ENCODE measurements at places on chromosomes 13 and 19.
A peak's percentile ranks its signal among the peaks of the same experiment; 100 is the strongest.

GRCh38 chr13:74570834-74571233 is 436.6 kb upstream of the KLF12 start:
- DNase-seq, result no peak

- DNase-seq, result no peak
Observed at GRCh38 chr19:29711584-29712132, 3.4 kb downstream of the C19orf12 start.

DNA sequence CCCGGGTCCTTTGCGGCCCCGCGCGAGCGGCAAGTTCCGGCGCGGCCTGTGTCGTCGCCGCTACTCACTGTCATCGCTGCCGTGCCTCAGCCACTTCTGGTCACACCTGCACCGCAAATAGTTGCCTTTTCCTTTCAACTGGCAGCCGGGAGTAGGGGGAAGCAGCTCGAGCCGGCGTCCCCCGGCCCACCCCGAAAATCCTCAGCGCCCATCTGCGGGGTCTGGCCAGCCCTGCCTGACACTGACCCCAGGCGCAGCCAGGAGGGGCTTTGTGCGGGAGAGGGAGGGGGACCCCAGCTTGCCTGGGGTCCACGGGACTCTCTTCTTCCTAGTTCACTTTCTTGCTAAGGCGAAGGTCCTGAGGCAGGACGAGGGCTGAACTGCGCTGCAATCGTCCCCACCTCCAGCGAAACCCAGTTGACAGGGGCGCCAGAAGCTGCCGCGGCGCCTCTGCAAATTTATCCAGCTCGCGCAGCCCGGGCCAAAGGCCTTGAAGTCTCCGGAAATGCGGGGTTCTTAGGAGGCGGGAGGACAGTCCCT is 1.7 kb downstream of the PDX1 start:
- DNase-seq, result no peak

GRCh38 chr19:6364353-6364752 is 3.0 kb downstream of the CLPP start:
- no peak for DNase-seq

- DNase-seq, result peak; percentile 66
Observed at GRCh38 chr19:46786236-46787039, 2.0 kb downstream of the SLC1A5 start.

- no peak for DNase-seq
Observed at GRCh38 chr19:55145232-55145631, 3.8 kb downstream of the TNNT1 start.

Data from GM12891 (cell line).